K562 (cell line): ENCODE measurements at places on chromosomes 13 and 19. TPM values are rescaled to one million over a fixed set of nuclear protein-coding genes. Genes with fewer than 3 reads are reported as not detected.

- no peak for DNase-seq
Observed at GRCh38 chr19:39194832-39195542, 1.8 kb upstream of the NCCRP1 start.

DNA sequence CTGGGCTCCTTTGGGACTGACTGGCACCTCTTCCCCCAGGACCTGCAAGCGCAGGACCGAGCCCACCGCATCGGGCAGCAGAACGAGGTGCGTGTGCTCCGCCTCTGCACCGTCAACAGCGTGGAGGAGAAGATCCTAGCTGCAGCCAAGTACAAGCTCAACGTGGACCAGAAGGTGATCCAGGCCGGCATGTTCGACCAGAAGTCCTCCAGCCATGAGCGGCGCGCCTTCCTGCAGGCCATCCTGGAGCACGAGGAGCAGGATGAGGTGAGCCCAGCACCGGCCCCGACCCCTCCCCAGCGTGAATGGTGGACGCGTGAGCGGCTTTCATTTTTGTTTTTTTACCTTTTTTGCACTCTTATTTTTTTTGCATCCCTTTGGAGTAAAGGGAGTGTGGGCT is 56.0 kb upstream of the LDLR start:
- no peak for DNase-seq

DNA sequence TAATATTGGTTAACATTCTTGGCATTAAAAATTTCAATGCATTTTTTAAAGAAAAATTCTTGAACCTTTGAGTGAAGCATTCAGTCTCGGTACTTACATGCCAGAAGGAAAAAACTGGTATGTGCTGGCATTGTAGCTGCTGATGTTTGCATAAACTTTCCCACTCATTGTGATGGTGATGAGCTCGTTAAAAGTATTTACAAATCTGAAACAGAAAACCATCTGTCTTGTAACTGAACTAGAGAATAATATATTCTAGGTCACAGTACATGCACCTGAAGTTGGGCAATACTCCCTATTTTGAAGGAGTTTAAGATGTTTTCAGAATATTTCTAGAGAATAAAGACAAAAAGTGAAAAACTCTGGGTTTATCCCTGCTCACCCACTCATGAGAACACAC is 64.1 kb downstream of the SLC15A1 start:
- DNase-seq = no peak

DNA sequence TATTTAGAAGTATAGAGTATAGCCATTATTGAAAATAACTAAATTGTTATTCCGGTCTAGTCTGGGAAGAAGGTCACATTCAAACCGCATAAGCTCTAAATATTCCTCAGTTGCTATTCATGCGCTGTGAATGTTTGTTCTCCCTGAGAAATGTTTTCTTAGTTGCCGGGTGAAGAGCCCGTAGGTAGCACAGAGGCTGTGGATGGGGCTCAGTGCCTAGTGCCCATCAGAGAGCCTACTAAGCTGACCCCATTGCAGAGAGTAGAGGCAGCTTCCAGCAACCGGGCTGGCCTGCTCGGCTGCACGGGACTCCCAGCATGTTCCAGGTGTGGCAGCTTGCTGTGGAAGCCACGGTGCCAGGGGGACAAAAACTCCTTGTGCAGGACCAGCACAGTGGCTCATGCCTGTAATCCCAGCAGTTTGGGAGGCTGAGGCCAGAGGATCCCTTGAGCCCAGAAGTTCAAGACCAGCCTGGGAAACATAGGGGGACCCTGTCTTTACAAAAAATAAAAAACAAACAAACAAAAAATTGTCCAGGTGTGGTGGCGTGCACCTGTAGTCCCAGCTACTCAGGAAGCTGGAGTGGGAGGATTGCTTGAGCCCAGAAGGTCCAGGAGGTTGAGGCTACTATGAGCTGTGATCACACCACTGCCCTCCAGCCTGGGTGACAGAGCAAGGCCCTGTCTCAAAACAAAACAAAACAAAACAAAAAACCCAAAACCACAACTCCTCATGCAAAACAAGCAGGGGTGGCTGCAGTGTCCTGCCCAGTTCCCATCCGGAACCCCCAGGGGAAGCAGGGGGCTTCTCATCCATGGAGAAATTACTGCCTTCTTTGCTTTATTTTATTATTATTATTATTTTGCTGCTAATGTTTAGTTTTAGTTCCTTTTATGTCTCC is 82.5 kb downstream of the KCTD15 start:
- DNase-seq = no peak

Gene RFPL4A
- 0.13 and 0.28 TPM in 2 replicates for polyA plus RNA-seq

DNA sequence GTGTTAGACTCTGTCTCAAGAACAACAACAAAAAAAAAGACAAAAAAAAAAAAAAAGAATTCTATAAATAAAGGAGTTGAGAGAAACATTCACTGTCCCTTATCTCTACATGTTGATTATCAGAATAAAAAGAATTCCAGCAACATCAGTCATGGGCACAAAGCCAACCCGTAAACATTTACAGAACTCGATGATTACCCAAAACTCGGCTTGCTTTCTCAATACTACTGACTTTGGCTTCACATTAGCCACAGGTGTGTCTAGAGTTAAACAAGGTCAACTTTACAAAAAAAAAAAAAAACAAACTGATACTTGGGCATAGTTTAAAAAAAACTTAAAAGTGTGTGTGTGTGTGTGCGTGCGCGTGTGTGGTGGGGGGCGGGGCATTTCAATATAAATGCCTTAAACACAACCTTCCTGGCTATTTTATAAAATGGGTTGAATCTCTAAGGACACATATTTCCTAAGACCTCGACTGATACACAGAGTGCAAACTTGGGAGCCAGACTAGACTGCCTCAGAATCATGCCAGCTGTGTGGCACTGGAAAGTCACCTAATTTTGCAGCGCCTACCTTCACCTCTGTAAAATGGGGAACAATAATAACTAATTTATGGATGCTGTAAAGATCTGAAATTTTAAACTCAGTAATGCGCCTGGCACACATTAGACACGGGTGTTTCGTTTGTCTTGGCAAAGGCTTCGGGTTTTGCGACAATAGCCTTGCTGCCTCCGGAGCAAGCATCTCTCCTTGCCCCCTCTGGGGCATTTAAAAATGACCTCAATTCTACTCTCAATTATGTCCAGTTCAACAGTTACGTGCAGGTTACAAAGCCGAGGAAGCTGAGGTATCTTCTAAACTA is 922 bp downstream of the EBPL start:
- DNase-seq = peak; percentile 19

Gene SPATA13
- polyA plus RNA-seq = 0.08 and 0.18 TPM in 2 replicates

DNA sequence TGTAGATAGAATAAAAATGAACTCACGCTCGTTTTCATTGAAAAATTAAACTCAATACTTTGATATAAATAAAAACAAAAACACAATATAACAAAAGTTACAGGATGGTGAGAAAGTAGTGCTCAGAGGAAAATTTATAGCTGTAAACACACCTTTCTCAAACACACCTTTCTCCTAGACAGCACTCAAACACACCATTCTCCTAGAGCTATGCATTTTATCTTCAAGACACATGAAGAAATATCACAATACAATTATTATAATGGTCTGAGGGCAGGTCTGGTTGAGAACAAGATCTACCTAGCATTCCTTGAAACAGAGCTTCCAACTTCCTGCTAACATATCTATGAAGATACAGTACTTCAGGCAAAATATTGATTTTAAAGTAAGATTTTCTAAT is 183.4 kb upstream of the NBEA start:
- no peak for DNase-seq

Gene ZNF709
- 0.07 and 0.22 TPM in 2 replicates for polyA plus RNA-seq

GRCh38 chr13:89923736-89924135 is 1423.8 kb upstream of the MIR17HG start:
- no peak for DNase-seq

DNA sequence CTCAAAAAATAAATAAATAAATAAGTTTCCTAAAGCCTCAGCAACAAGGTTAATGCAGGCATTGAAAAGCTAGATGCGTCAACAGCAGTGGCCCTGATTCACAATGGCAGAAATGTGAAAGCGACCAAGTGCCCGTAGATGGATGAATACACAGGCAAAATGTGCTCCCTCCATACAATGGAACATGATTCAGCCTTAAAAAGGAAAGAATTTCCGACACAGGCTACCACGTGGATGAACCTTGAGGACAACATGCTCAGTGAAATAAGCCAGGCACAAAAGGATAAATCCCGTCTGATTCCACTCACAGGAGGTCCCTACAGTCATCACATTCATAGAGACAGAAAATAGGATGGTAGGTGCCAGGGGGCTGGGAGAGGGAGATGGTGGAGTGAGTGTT is 31.7 kb downstream of the INSR start:
- DNase-seq = no peak

GRCh38 chr13:41017159-41017558 is 2.0 kb downstream of the ELF1 start:
- peak; percentile 52 for DNase-seq

DNA sequence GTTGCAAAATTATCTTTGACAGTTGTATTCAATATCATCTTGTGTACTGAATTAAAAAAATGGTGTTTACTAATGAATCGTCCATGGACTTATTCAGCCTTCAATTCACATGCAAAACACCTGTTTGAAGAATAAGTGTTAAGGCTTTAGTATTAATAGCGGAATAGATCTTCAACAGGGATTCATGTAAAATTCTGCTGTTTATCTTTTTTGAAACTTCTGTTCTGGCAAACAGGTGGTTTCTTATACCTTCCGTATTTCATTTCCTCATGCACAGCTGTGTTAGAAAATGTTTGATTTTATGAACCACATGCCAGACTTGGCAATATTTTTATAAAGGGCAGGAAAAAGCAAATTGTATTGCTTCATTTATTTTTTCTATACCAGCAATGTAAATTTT is 255.7 kb downstream of the DACH1 start:
- no peak for DNase-seq

- DNase-seq = no peak
Observed at GRCh38 chr19:46116121-46116520, 8.4 kb downstream of the IGFL3 start.

Gene WTIP
- 0.11 and 0.54 TPM in 2 replicates for polyA plus RNA-seq

GRCh38 chr13:41971848-41972247 is 10.9 kb upstream of the VWA8 start:
- DNase-seq = no peak

Gene TNFSF13B
- polyA plus RNA-seq = 1.0 and 1.1 TPM in 2 replicates

DNA sequence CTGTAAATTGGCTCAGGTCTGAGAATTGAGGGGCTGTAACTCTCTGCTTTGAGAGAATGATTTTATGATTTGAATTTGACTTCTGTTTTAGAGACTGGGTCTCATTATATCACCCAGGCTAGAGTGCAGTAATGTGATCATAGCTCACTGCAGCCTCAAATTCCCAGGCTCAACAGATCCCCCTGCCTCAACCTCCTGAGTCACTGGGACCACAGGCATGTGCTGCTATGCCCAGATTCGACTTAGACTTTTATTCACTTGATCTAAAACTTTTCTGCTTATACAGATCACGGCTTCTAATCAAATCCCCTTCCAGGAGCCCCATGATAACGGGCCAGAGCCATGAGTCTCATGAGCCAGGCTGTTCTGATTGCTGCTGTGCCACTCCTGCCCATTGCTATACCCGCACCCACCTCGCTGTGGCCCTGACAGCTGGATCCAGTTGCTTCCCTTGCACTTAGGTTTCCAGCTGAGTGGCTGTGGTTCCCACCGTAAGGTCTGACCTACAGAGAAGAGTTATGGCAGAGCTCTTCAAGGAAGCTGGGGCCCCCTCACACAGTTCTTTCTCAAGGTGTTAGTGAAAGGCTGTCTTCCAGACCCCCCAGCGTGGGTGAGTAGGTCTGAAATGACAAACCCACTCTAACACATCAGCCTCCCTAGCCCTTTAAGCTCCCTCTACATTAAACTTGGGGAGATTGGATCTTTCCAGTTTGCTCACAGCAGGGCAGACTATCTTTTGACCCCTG is 251.2 kb upstream of the SGCG start:
- no peak for DNase-seq

- no peak for DNase-seq
Observed at GRCh38 chr13:98721825-98722510, 30.5 kb downstream of the SLC15A1 start.

DNA sequence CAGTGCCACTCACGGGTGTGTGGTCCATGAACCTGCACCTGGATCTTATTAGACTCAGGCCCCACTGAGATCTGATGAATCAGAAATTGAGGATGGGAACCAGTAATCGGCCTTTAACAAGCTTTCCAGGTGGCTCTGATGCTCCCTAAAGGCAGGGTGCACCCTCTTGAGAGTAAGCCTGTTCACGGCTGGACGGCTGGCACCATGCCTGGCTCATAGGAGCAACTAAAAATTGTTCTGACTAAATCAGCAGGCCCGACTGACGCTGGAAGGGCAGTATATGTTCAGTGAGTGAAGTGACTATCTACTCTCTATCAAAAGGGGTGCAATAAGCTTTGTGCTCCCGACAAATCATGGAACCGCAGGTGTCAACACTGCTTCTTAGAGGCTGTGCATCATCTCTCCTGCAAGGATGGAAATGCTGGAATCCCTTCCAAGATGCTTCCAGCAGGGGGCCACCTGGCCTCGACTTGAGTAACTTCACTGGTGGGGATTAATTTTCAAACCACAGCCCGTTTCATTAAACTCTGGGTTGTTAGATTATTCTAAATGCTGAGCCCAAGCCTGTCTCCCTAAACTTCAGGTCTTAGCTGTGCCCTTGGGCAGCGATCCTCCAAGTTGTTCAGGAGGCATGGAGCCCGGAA is 28.4 kb downstream of the TMTC4 start:
- DNase-seq = peak; percentile 23

DNA sequence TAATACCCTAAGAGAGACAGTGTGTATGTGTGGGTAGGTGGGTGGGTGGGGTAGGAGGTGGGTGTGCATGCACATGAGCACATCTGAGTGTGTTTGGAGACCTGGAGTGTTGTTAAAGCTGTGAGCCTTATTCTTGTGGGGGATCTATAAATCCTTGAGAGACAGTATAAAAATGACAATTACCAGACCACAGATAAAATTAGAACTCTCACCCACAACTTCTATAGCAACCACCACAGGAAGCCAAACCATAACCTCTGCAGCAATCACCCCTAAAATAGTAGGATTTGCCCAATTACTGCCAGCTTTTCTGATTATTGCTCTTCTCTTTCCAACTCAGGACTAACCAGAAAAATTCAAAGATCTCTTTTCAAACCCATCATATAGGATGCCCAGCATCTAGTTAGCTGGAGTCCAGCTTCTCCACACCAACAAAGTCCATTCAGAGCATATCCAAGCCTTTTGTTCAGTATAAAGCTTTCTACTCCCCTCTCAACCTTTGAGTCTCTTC is 93.4 kb upstream of the SLITRK1 start:
- no peak for DNase-seq

GRCh38 chr13:41643507-41643906 is 186.2 kb downstream of the RGCC start:
- DNase-seq = no peak

GRCh38 chr19:18932216-18932841 is 8.7 kb downstream of the HOMER3 start:
- peak; percentile 92 for DNase-seq

GRCh38 chr13:108200781-108201398 is 14.4 kb downstream of the LIG4 start:
- DNase-seq = no peak

GRCh38 chr13:98345107-98345935 is 168.3 kb upstream of the RNF113B start:
- DNase-seq = no peak
